ENCODE measurements at places on chromosomes 3 and 15. TPM values are rescaled to one million over a fixed set of nuclear protein-coding genes. Genes with fewer than 3 reads are reported as not detected.

WNT5A gene
- 42.4 TPM for total RNA-seq

CASR gene
- not detected for total RNA-seq

- peak; percentile 66 for DNase-seq
Measured at GRCh38 chr15:42157981-42158765, 1.7 kb upstream of the PLA2G4F start.

GRCh38 chr3:52777127-52777958 lies at the start of gene ITIH1:
Gene ITIH1, plus strand, starts transcription at chr3:52777599. Its CDS starts 17 bp downstream, at chr3:52777616.
- DNase-seq, result no peak

DNA sequence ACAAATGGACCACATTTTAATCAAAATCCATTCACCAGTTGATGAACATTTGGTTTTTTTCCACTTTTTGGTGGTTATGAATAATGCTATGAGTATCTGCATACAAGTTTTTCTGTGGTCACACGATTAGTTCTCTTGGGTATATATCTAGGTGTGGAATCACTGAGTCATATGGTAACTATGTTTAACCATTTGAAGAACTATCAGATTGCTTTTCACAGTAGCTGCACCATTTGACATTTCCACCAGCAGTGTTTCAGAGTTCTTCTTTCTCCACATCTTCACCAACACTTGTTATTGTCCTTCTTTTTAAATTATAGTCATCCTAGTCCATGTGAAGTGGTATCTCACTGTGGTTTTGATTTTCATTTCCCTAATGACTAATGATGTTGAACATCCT lies 33.3 kb upstream of the ATG7 start:
- peak; percentile 94 for DNase-seq

DNA sequence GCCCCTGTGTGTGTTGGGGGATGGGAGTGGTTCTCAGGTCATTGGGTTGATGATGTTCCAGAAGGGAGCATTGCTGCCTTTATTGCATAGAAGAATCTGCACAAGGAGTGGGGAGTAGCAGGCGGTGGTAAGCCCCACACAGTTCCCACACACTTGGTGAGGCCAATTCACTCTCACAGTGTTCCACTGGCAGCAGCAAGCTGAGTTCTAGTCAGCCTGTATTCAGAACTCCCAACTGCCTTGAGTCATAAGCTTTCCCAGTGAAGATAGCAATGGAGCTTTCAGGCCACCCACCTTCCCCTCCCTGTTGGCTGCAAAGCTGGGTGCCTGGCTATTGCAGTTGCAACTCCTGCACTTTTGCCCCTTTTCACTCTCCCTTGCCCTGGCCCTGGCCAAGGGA lies 181.1 kb upstream of the RBMS3 start:
- DNase-seq, result peak; percentile 31

GRCh38 chr3:976006-976405 lies 116.8 kb upstream of the CNTN6 start:
- DNase-seq, result peak; percentile 2

CCDC13 gene
- 8.6 TPM for total RNA-seq

MRPS11 gene
- total RNA-seq, result 28.8 TPM

- no peak for DNase-seq
Measured at GRCh38 chr15:61035311-61035710, 193.8 kb downstream of the RORA start.

GABRR3 gene
- total RNA-seq, result not detected

SMAD6 gene
- total RNA-seq, result 27.2 TPM

GRCh38 chr15:78360958-78361718 lies 21.0 kb downstream of the CRABP1 start:
- no peak for DNase-seq

NR2E3 gene
- total RNA-seq, result 0.63 TPM

PPARG gene
- total RNA-seq, result 39.4 TPM

PLOD2 gene
- total RNA-seq, result 46.1 TPM

DNA sequence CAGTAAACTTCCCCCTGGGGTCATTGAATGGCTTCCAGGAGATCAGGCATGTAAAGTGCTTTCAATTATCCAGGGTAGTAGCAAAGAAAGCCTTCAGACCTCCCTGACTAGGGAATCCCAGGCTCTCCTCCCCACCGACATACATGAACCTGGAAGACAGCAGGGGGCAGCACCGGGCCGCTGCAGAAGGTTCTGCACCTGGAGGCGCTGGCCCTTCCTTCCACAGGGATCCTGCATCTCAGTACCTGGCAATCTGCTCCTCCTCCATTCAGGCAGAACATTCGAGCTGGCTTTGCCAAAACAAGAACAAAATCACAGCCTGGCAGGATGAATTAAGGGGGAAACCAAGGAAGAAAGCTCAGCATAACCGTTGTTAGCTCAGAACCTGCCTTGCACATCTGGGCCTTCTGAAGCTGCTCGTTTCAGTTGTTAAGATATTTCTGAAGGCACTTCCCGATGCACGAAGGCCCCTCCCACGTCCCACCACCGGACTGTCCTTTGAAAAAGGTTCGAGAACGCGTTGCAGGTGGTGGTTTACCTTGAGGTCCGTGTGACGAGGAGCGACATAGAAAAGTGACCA lies 237.7 kb downstream of the SLCO3A1 start:
- no peak for DNase-seq

GRCh38 chr3:58016710-58017109 lies 8.5 kb downstream of the FLNB start:
- no peak for DNase-seq

DNA sequence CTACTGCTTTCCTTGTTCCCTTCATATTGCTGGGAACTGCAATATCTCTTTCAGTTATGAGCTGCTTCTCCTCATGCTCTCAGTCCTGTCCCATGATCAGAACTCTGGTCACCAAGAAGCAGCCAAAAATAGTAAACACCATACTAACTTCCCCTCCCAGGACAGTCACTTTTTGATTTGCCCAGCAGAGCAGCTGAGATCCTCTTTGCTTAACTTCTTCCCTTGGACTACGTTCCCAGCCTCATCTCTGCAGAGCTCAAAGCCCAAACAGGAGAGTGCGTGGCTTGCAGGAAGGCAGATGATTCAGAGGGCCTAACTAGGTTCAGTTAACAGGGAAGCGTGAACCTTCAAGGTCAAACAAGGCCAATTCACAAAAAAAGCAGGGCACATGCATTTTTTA lies 153.2 kb downstream of the CTNNB1 start:
- DNase-seq, result no peak

- no peak for DNase-seq
Measured at GRCh38 chr15:45794304-45794703, 159.5 kb downstream of the SQOR start.

CRABP1 gene
- not detected for total RNA-seq

GRCh38 chr15:87942316-87942715 lies 314.2 kb downstream of the NTRK3 start:
- no peak for DNase-seq

DNA sequence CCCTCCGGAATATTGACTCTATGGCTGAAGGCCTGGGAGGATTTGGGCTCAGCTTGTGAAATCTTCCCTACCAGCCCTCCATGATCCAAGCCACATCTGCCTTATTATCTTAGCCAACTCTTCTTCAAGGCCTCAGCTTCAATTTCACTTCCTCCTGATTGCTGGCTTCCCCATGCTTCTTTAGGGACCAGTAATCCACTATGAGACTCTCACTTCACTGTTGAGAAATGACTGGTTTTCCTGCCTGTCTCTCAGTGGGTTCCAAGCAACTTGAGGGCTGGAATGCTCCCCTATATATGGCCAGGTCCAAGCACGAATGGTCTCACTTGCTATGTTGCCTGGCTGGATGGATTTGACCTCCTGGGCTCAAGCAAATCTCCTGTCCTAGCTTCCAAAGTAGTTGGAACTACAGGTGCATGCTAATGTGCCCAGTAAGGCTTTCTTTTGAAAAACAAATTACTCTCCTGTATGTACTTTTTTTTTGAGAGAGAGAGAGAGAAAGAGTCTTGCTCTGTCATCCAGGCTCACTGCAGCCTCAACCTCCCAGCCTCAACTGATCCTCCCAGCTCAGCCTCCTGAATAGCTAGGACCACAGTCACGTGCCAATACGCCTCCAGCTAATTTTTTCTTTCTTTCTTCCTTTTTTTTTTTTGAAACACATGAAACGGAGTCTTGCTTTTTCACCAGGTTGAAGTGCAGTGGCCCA lies 7.9 kb upstream of the PIK3CB start:
- DNase-seq, result no peak

GRCh38 chr15:98646546-98647025 lies 1.8 kb upstream of the IGF1R start:
- DNase-seq, result no peak

PIERCE2 gene
- total RNA-seq, result 6.6 TPM

DNA sequence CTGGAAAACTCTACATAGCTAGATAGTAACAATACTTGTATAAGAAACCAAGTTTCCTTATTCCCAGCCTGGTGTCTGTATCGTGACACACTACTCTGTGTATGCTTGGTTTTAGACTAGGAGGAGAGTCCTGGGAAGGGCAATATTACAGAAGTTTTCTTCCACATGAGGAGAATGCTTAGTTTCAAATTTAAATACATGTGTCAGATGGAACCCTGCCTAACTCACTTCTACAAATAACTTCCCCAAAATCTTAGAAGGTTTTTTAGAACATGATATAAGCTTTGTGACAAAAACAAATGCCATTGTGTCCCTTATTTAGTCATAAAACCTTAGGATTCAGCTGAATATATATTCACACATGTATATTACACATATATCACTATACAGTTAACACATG lies 7.2 kb upstream of the IL20RB start:
- no peak for DNase-seq

- DNase-seq, result no peak
Measured at GRCh38 chr3:23480329-23480714, 277.2 kb downstream of the UBE2E2 start.

ECE2 gene
- total RNA-seq, result not detected

- DNase-seq, result peak; percentile 2
Measured at GRCh38 chr15:61383421-61383820, 154.3 kb upstream of the RORA start.

DNA sequence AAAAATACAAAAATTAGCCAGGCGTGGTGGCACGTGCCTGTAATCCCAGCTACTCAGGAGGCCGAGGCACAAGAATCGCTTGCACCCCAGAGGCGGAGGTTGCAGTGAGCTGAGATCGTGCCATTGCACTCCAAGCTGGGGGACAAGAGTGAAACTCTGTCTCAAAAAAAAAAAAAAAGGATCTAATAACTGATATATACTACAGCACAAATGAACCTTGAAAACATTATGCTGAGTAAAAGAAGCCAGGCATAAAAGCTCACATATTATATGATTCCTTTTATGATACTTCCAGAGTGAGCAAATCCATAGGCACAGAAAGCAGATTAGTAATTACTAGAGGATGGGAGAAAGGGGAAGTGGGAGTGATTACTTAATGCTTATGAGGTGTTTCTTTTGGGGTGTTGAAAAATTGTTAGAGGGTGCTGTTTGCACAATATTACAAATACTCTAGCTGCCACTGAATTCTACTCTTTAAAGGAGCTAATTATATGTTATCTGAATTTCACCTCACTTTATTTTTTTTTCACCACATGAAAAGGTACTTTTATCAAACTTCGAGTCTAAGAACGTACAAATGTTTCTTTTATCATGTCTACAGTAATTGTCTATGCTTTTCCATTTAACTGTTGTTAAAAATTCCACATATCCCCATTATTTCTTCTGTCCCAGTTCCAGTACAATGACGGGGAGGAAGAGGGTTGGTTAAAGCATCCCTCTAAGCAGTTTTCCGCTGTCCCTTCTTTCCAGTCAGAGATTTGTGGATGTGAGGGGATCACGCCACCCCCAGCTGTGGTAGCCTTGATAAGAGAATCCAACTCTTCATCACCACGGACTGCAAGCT lies 77.7 kb upstream of the FAM174B start:
- DNase-seq, result no peak

Data from fibroblast of the aortic adventitia (primary cell).